ENCODE measurements at places on chromosomes 5 and 9.
A peak's percentile ranks its signal among the peaks of the same experiment; 100 is the strongest.

DNA sequence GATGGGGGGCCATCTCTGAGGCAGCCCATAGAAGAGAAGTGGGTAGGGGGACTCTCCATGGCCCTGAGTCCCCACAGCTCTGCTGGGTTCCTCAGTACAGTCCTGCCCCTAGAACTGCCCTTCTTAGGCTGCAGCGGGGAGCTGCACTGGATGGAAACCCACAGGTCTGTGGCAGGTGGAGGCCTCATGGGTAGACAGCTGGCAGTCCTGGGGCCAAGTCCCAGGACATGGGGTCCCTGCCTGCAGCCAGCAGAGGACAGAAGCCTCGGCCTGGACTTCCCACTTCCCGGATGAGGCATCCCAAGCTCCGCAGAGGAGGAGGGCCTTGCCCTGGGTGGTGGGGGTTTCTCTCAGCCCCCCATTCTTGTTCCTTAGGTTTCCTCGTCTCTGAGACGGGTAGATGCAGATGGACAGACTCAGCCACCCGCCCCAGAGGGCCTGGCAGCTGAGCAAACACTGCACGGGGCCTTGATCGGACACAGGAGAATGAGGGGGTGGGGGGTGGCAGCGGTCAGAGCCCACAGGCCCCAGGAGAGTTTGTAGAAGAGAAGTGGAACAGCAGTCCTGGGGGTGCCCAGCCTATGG is 153.8 kb downstream of the C9orf50 start:
- no peak for DNase-seq

DNA sequence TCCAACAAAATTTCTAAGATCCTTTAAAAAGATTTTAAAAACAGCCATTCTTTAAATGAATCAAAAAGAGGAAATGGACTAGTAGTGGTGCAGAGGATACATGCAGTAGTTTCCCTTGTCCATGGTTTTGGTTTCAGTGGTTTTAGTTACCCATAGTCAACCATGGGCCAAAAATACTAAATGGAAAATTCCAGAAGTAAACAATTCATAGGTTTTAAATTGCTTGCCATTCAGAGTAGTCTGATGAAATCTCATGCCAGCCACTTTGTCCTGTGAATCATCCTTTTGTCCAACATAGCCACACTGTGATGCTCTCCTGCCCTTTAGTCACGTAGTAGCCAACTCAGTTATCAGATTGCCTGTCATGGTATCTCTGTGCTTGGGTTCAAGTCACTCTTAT is 286.1 kb downstream of the ANXA1 start:
- peak; percentile 8 for DNase-seq

DNA sequence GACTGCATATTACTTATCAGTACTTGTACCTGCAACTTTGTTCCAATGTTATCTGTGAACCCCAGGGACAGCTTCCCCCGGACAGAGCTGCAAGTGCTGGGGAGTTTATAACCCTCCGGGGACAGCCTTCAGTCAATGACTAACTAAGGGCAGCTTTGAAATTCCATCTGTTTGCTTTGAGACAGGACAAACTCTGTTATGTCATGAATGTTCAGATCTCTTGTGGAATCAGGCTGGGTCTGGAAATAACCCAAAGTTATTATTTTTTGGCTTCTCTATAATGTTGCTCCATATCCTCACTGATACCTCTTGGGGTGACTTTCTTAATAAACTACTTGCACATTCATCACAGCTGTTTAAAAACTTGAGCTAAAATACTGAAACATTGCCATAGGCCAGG is 617.5 kb upstream of the TLE4 start:
- DNase-seq, result no peak

- no peak for DNase-seq
These were observed 45.3 kb downstream of the INSYN2B start for GRCh38 chr5:169934990-169935389.

- DNase-seq, result no peak
These were observed 27.2 kb upstream of the CER1 start for GRCh38 chr9:14749741-14750211.

DNA sequence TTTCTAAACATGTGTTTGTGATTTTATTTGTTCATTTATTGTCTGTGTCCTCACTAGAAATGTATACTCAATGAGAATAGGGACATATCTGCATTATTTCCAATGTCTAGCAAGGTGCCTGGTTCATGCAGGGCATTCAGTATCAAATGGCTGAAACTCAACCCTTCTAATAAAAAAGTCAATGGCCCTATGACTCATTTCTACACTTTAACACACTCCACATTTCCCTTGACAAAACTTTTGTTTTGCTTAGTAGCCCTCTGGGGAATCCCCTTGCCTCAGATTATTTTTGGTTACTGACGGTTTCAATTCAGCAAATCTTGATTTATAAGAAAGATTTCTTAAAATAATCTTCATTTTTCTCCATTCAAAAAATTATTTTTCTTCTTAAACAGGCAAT is 206.0 kb upstream of the DMRTA1 start:
- peak; percentile 34 for DNase-seq

GRCh38 chr5:126883564-126884245 is 106.8 kb downstream of the LMNB1 start:
- DNase-seq, result no peak

- no peak for DNase-seq
These were observed 38.9 kb downstream of the ACO1 start for GRCh38 chr9:32423371-32423770.

DNA sequence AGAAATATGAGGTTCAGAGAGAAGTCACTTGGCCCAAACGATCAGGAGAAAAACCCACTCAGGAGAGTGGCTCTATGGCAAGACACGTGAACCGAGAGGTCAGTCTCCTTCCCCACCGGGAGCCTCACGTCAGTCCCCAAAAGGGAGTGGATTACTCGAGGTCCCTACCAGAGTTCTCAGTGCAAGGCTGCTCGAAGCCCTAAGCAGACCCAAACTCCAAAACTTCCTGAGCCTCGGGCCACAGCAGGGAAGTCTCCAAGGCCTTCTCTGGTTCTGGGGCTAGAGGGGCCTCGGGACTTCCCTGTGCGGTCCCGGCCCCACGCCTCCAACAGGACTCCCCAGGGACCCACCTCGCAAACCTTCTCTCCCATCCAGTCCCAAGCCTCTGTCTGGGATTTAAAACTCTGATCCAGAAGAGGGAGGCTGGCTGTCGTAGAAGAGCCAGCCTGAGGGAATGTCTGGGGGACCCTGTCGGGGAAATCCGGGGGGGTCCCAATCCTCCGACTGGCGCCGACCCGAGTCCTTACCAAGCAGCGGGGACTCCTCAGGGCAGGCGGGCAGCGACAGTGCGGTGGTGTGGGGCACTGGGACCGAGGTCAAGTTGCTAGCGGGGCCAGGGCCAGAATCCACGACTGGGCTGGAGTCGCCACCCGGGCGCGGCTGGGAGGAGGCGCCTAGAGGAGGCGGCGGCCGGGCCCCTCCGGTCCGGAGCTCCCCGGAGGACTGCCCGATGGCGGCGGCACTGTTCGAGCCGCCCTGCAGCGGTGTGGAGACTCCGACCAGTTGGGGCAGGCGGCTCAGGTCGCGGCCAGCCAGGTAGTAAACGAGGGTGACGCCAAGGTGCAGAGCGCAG is 679 bp downstream of the B4GALT1 start:
- DNase-seq, result no peak

GRCh38 chr5:73448463-73449136 is at the start of gene FOXD1:
FOXD1 (minus strand) TSS chr5:73448777; CDS start chr5:73448362, 415 bp downstream.
- peak; percentile 41 for DNase-seq

DNA sequence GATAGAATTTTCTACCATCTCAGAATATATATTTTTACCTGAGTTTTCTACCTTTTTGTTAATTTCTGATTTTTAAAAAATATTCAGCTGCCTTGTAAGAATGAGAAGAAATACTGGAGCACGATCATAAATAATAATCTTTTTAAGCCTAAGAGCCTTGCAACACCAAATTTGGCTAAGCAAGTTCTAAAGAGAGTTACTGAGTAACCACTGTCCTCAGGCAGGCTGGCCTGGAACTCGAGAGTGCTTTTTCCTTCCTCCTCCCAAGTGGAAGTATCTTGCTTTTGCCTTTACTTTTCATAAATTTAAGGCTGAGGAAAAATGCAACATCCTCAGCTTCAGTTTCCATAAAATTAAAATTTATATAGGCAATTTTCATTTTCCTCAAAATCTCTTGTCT is 21.0 kb downstream of the GLRX start:
- no peak for DNase-seq

DNA sequence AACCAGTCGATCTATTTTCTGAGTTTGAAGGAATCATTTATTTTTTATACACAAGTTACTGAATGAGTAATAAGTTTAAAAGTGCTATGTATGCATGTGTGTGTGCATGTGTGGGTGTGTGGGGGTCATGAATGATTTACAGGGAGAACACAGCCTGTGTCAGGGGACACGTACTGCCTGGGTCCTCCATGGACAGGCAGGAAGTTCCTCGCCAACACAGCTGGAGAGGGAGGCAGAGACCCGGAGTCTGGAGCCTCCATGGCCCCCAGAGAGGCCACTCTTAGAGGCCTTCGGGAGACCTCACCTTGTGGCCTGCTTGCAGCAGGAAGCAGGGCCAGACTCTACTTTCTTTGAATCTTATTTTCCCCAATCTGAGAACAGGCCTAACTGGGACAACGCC is 144.7 kb downstream of the GABBR2 start:
- no peak for DNase-seq

- DNase-seq, result no peak
These were observed 27.1 kb upstream of the HTR4 start for GRCh38 chr5:148681157-148682057.

GRCh38 chr9:112262577-112262976 is 70.8 kb downstream of the PTBP3 start:
- DNase-seq, result no peak

GRCh38 chr5:162496100-162496808 is 428.7 kb downstream of the GABRG2 start:
- DNase-seq, result no peak

DNA sequence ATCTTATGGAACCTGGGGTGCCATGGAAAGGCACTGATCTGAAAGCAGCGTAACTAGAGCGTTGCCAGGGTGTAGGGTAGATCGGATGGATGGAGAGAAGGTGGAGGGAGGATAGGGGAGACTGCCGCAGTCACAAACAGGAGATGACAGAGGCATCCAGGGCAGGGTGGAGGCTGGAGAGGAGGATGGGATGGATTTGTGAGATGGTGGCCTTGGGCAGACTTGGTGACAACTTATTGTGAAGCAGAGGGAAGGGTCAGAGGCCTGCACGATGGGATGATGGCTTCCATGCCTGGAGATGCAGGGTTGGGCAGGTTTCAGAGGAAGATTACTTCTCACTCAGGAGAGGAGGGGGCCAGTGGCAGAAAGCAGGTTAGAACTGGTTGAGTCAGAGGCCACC is 2.4 kb downstream of the GLIPR2 start:
- no peak for DNase-seq

DNA sequence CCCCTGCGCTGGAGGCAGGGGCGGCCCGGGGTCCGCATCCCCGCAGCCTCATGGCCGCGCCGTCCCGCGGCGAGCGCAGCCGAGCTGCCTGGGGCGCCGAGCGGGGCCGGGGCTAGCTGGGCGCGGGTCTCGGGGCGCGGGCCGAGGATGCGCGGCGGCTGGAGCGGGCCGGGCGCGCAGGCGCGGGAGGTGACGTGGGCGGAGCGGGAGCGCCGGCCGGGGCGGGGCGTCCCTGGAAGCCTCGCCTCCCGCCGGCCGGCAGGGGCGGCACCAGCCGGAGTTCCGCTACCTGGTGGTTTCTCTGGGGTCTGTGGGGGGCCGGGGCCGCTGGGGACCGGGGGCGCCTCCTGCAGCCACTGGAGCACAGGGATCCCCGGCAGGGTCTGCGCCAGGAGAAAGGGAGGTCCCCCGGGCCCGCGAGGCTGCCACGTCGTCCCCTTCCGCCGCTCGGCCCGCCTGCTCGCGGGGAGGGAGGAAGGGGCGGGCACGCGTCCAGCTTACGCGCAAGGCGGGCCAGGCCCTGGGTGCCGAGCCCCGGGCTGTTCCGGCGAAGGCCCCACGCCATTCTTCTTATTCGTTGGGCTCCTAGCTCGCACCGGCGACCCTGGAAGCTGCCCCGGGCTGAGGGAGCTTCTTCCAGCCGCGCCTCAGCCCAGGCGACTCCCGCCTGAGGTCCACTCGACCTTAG is at the start of gene LPCAT1:
Gene LPCAT1 (minus strand): TSS at position 168 of the 688 bp plus-strand sequence. CDS start 116 bp downstream, at position 52.
- DNase-seq, result peak; percentile 93
